ENCODE measurements at places on chromosomes 1 and 21. TPM values are rescaled to one million over a fixed set of nuclear protein-coding genes. Genes with fewer than 3 reads are reported as not detected.
A peak's percentile ranks its signal among the peaks of the same experiment; 100 is the strongest.

DNA sequence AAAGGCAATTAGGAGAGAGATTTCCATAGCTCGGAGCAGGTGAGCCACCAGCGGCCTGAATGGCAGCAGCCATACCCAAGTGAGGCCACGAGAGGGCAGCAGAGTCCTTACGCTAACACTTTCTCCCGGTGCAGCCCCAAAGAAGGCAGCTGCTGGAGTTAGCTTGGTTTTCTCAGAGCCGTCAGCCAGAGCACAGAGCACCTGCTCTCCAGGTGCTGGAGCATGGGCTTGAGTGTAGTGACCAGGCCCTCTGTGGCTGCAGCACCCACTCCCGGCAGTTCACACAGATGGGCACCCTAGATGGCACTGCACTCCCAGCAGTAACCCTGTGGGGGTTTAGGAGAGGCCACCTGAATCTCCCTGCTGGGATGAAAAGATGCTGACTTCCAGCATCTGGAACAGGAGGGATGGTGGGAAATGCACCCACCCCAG is 45.8 kb downstream of the TMCC2 start:
- peak; percentile 76 for DNase-seq
- peaks cover 2% of the 10 kb centered on the region for H3K36me3 ChIP-seq
- H3K27me3 ChIP-seq, result no peaks in the 10 kb centered on the region

C1QTNF12 gene
- 2.6 TPM for polyA plus RNA-seq

DNA sequence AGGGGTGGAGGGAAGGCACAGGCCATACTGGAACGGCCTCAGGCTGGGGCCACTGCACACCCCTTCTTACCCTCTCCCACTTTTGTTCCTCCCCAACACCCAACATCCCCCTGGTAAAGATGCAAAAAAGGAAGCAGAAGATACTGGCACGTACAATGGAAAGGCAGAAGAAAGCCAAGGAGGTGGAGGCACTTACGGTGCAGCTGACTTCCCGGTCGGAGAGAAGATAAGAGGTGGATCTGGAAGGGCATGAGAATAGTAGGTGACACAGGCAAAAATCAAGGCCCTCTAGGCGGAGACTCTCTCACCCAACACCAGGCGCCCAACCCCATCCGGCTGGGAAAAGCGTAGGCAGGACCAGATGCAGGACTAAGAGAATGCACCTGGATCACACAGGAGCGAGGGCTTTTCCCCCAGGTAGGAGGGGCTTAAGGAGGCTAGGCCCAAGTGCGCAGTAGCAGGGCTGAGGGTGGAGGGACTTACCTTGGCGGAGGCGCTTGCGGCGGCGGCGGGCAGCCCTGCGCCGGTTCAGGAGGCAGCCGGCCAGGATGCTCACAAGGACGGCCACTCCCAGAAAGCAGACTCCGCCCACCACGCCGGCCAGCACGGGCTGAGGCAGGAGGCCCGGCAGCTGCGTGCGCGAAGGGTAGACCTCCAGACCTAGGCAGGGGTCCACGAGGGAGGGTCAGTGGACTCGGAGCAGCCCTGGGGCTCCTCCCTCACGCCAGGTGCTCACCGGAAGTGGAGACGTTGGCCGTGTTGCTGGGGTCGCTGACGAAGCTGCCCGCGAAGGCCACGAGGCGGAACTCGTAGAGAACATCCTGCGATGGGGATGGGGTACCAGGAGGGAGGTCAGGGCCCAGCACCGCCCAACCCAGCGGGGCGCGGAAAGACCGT is 4.1 kb upstream of the TAGLN2 start:
- H3K4me1 ChIP-seq, result peaks cover 4% of the 10 kb centered on the region
- no peak overlapping the region for H3K27ac ChIP-seq
- no peak overlapping the region for H3K4me3 ChIP-seq
- no peak for DNase-seq

DNA sequence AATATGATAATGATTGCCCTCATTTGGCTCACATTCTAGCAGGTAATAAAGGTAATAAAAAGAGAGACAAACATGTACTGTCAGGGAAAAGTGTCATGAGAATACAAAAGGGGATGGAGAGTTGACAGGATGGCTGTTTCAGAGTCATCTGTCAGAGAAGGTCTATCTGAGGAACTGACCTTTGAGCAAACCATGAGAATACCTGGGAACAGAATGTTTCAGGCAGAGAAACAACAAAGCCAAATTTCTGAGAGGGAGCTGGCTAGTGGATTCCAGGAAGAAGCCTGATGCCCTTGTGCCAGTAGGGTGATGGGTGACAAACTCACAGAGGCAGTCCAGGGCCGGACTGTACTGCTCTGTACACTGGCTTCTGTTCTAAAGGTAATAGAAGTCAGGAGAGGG is 107.2 kb downstream of the C1orf21 start:
- no peaks in the 10 kb centered on the region for H3K27me3 ChIP-seq
- H3K4me1 ChIP-seq, result peaks cover 9% of the 10 kb centered on the region
- no peak overlapping the region for H3K27ac ChIP-seq
- H3K4me3 ChIP-seq, result no peak overlapping the region

RPS6KA1 gene
- polyA plus RNA-seq, result 3.6 TPM

DNA sequence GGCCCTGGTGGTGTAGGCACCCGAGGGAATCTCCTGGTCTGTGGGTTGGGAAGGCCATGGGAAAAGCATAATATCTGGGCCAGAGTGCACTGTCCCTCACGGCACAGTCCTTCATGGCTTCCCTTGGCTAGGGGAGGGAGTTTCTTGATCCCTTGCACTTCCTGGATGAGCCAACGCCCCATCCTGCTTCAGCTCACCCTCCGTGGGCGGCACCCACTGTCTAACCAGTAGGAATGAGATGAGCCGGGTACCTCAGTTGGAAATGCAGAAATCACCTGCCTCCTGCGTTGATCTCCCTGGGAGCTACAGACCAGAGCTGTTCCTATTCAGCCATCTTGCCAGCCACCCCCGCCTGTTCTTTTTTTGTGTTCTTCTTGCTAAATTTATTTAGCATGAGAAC is 134.4 kb downstream of the LEPR start:
- no peaks in the 10 kb centered on the region for H3K27me3 ChIP-seq
- no peaks in the 10 kb centered on the region for H3K36me3 ChIP-seq
- no peaks in the 10 kb centered on the region for H3K4me1 ChIP-seq
- DNase-seq, result no peak

DNA sequence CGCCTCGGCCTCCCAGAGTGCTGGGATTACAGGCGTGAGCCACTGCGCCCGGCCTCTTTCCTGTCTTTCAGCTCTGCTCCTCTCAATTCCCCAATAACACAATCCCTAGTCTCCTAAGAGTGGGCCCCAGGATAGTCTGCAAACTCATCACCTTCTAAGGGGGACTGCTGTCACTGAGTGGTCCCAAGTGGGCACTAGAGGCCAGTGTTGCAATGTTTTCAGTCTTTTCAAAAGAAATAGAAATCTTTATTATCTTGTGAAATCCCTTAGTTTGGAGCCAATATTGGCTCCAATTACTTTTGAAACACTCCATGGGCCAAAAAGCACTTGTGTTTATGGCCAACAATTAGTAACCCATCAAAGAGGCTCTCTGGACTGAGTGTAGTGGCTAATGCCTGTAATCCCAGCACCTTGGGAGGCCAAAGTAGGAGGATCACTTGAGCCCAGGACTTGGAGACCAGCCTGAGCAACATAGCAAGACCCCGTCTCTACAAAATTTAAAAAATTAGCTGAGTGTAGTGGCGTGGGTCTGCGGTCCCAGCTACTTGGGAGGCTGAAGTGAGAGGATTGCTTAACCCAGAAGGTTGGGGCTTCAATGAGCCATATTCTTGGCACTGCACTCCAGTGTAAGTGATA is 28.6 kb upstream of the ZNF697 start:
- no peak overlapping the region for H3K27ac ChIP-seq
- H3K36me3 ChIP-seq, result no peaks in the 10 kb centered on the region
- H3K27me3 ChIP-seq, result peaks cover 9% of the 10 kb centered on the region
- no peak for DNase-seq
- H3K4me1 ChIP-seq, result no peaks in the 10 kb centered on the region

DNA sequence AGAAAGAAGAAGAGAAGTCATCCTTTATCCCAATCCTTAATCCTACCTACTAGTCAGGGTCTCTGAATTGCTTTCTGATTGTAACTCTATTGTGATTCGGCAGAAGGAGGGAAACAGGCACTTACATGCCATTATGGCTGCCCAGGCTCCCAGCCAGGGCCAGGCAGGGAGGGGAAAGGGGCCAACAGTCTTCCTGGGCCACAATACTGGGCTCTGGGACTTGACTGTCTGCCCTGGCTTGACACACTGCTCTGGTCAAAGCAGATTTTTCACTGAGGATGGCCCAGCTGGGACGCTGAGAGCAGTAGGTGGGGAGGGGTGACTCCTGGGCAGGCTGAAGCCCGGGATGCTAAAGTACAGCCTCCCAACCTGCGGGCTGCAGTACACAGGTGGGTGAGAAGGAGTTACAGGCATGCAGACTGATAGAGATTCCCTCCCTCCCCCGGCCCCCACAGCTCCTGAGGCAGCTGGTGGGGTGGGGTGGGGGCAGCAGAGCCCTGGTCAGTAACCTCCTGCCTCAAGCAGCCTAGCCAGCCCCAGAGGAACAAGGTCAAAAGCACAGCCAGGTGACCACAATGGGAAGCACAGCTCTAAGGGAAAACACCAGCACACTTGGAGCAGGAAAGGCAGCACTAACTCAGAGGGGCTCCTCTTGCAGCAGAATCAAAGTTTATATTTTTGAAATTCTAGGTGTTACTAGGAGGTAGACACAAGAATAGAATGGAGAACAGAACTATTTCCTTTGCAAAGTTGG is 25.3 kb downstream of the KCND3 start:
- H3K4me1 ChIP-seq, result no peaks in the 10 kb centered on the region
- H3K27ac ChIP-seq, result no peak overlapping the region
- H3K27me3 ChIP-seq, result no peaks in the 10 kb centered on the region
- no peak for DNase-seq

DNA sequence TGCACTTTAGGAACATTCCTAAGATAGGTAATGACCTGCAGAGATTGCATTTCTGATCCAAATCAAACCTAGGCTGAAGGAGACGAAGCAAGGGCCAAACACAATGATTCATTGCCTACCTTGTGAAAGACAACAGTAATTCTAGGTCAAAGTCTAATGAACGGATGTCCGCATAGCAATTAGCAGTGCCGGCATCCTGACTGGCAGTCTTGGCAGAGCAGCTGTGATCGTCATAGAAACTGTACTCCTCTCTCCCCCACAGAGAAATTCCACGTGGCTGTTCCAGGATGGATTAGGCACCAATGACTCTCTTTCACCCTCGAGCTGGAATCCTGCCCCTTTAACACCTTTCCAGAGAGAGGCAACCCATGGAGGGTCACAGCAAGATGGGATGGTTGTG is 28.9 kb upstream of the VAV3 start:
- H3K4me3 ChIP-seq, result no peak overlapping the region
- no peaks in the 10 kb centered on the region for H3K36me3 ChIP-seq
- H3K27ac ChIP-seq, result no peak overlapping the region
- no peak for DNase-seq
- H3K27me3 ChIP-seq, result no peaks in the 10 kb centered on the region
- no peaks in the 10 kb centered on the region for H3K4me1 ChIP-seq

HSD3B2 gene
- polyA plus RNA-seq, result not detected

DNA sequence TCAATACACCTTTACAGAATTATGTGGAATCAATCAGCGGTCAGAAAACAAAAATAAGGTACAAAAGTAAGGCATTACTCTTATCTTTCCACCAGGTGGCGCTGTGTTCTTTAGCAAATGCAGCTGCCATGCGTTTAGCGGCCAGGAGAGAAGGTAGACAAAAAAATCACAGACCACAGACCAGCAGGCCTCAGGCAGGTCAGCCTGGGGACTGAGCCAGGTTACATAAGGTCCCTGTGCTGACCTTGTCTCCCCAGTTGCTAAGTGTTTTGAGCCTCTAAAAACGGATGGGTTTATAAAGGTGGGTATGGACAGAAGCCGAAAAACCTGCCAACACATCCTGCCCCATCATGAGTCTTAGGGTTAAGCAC is 2.8 kb downstream of the RGS16 start:
- peaks cover 2% of the 10 kb centered on the region for H3K4me1 ChIP-seq
- DNase-seq, result peak; percentile 76
- no peak overlapping the region for H3K4me3 ChIP-seq

HAO2 gene
- polyA plus RNA-seq, result not detected

- no peaks in the 10 kb centered on the region for H3K36me3 ChIP-seq
- no peak overlapping the region for H3K27ac ChIP-seq
- no peaks in the 10 kb centered on the region for H3K27me3 ChIP-seq
- H3K4me1 ChIP-seq, result no peaks in the 10 kb centered on the region
- H3K4me3 ChIP-seq, result no peak overlapping the region
- DNase-seq, result peak; percentile 75
Observed at GRCh38 chr1:189669846-189670245, 807.8 kb downstream of the BRINP3 start.
